ENCODE measurements at places on chromosomes 1 and 21. TPM values are rescaled to one million over a fixed set of nuclear protein-coding genes. Genes with fewer than 3 reads are reported as not detected.

DNA sequence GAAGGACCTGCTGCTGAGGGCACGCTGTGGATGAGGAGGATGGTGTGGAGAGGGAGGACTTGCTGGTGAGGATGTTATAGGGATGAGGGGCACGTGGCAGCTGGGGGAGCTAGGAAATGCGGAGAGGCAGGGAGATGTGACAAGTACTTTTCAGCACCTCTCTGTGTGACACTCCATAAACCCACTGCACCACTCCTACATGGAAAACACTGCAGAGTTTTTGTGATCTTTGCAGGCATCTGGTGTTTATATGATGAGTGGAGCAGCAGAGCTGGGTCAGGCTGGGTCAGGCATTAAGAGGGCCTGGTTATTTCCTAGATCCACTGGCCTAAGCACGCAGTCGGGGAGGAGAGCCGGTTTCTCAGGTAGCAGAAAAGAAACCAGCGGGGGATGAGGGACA lies 167.3 kb upstream of the COA6 start:
- H3K27me3 ChIP-seq, result no peaks in the 10 kb centered on the region
- no peak overlapping the region for H3K27ac ChIP-seq
- no peak for DNase-seq
- no peak overlapping the region for H3K4me3 ChIP-seq
- no peaks in the 10 kb centered on the region for H3K36me3 ChIP-seq

- H3K4me1 ChIP-seq, result peaks cover 3% of the 10 kb centered on the region
- H3K4me3 ChIP-seq, result no peak overlapping the region
- DNase-seq, result no peak
- no peak overlapping the region for H3K27ac ChIP-seq
- no peaks in the 10 kb centered on the region for H3K27me3 ChIP-seq
- no peaks in the 10 kb centered on the region for H3K36me3 ChIP-seq
These were observed 438.1 kb downstream of the LMO4 start for GRCh38 chr1:87766737-87767136.

GRCh38 chr1:247472035-247472434 lies 14.1 kb upstream of the OR2B11 start:
- no peaks in the 10 kb centered on the region for H3K4me1 ChIP-seq
- H3K36me3 ChIP-seq, result no peaks in the 10 kb centered on the region
- no peaks in the 10 kb centered on the region for H3K27me3 ChIP-seq
- no peak overlapping the region for H3K27ac ChIP-seq

DNA sequence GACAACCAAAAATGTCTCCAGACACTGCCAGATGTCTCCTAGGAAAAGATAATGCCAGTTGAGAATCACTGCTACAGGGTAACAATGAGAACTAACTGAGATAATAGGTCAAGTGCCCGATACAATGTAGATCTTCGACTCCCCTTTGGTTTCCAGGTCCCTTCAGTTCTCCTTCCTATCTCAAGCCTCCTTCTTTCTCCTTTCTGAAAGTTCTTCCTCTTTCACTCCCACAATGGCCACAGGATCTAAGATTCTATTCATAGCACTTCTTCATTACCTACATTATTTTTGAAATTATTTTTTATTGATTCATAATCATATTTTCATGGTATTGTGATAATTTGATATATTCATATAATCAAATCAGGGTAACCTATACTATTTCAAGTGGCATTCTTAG lies 6.3 kb downstream of the PFDN2 start:
- DNase-seq, result no peak
- H3K4me1 ChIP-seq, result peaks cover 21% of the 10 kb centered on the region
- H3K36me3 ChIP-seq, result peaks cover 14% of the 10 kb centered on the region
- H3K27ac ChIP-seq, result no peak overlapping the region
- no peaks in the 10 kb centered on the region for H3K27me3 ChIP-seq

GRCh38 chr21:37429356-37429755 lies 62.8 kb downstream of the DYRK1A start:
- H3K4me1 ChIP-seq, result peaks cover 23% of the 10 kb centered on the region
- no peaks in the 10 kb centered on the region for H3K27me3 ChIP-seq
- no peak overlapping the region for H3K27ac ChIP-seq
- peaks cover 7% of the 10 kb centered on the region for H3K36me3 ChIP-seq
- no peak for DNase-seq

GRCh38 chr1:225820522-225821120 lies 10.7 kb downstream of the EPHX1 start:
- DNase-seq, result no peak
- no peaks in the 10 kb centered on the region for H3K27me3 ChIP-seq
- H3K27ac ChIP-seq, result no peak overlapping the region
- no peak overlapping the region for H3K4me3 ChIP-seq
- H3K36me3 ChIP-seq, result no peaks in the 10 kb centered on the region
- peaks cover 42% of the 10 kb centered on the region for H3K4me1 ChIP-seq

DNA sequence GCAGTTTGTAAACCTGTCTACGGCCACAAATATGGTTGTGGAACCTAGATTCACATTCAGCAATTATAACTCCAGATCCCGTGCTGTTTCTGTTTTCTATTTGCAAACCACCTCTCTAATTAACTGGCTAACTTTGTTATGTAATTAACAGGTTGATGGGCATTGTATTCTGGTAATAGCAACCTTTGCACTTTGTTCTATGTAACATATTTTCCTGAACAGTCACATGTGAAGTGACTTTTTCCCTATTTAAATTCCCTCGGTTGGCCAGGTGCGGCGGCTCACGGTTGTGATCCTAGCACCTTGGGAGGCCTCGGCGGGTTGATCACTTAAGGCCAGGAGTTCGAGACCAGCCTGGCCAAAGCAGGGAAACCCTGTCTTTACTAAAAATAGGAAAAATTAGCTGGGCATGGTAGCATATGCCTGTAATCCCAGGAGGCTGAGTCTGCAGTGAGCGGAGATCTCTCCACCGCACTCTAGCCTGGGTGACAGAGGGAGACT lies 1.4 kb downstream of the ACADM start:
- DNase-seq, result no peak
- no peak overlapping the region for H3K27ac ChIP-seq
- no peaks in the 10 kb centered on the region for H3K36me3 ChIP-seq
- peaks cover 30% of the 10 kb centered on the region for H3K4me1 ChIP-seq

GRCh38 chr1:155195201-155196102 lies 12.2 kb downstream of the THBS3 start:
- H3K27ac ChIP-seq, result peak overlapping the region; percentile 89
- no peak for DNase-seq
- H3K27me3 ChIP-seq, result no peaks in the 10 kb centered on the region

GRCh38 chr1:243244432-243244841 lies 10.6 kb downstream of the CEP170 start:
- no peaks in the 10 kb centered on the region for H3K36me3 ChIP-seq
- H3K4me1 ChIP-seq, result peaks cover 3% of the 10 kb centered on the region
- no peak overlapping the region for H3K4me3 ChIP-seq
- no peak for DNase-seq

- no peak overlapping the region for H3K27ac ChIP-seq
- no peaks in the 10 kb centered on the region for H3K27me3 ChIP-seq
- no peaks in the 10 kb centered on the region for H3K36me3 ChIP-seq
- no peak for DNase-seq
These were observed 46.6 kb downstream of the HIVEP3 start for GRCh38 chr1:41872074-41872473.

DNA sequence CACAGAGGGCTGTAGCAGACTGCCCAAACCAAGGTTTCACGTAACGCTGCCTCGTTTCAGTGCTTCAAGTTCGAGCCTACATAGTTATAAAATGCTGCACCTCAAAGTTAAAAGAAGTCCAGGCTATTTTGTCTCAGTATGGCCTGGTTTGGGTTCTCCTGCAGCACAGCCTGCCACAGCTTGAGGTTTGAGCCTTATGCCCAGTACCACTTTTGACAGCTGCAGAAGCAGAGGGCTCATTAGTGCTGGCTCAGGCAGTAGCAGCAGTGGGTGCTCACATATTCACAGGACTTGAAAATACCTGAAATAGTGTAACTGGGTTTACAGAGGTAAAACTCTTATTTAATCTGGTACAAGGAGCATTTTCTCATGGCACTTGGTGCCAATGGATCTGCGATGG lies 15.3 kb downstream of the SPATA46 start:
- no peaks in the 10 kb centered on the region for H3K27me3 ChIP-seq
- DNase-seq, result no peak
- H3K4me1 ChIP-seq, result peaks cover under 1% of the 10 kb centered on the region
- H3K36me3 ChIP-seq, result no peaks in the 10 kb centered on the region
- H3K4me3 ChIP-seq, result no peak overlapping the region

GRCh38 chr1:161111117-161111516 lies 6.7 kb downstream of the PFDN2 start:
- H3K4me1 ChIP-seq, result peaks cover 17% of the 10 kb centered on the region
- no peak for DNase-seq
- peaks cover 14% of the 10 kb centered on the region for H3K36me3 ChIP-seq
- H3K27me3 ChIP-seq, result no peaks in the 10 kb centered on the region
- no peak overlapping the region for H3K27ac ChIP-seq

GRCh38 chr1:43381612-43382011 lies 8.0 kb downstream of the MED8 start:
- H3K27ac ChIP-seq, result no peak overlapping the region
- H3K4me3 ChIP-seq, result no peak overlapping the region
- peaks cover 46% of the 10 kb centered on the region for H3K36me3 ChIP-seq
- H3K27me3 ChIP-seq, result no peaks in the 10 kb centered on the region

GRCh38 chr1:205770618-205771017 lies 4.7 kb downstream of the RAB29 start:
- H3K4me1 ChIP-seq, result peaks cover 12% of the 10 kb centered on the region
- peaks cover 7% of the 10 kb centered on the region for H3K36me3 ChIP-seq
- no peak overlapping the region for H3K4me3 ChIP-seq

DNA sequence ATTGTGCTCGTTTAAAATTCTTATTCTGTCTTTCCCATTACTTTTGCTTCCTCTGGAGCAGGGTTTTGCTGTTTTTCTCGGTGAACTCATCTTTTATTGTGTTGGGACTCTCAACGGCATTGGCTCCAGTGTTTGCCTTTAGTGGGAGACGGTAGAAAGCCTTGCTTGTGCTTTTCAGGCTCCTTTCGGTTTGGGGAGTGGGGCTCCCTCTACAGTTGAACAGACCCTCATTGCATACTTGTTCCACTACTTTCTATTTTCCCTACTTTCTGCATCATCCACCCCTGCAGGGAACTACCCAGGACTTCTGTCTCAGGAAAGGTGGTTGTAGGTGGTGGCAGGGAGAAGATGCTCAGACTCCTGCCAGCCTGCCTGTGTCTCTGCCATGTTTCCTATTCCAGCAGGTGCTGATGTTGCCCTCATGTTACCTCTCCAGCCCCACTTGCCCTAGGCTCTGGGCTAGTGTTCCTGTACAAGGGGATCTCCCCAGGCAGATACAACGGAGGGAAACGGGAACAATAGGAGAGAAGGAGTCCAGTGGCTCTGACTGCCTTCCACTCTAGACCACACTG lies 68.5 kb upstream of the ZBTB18 start:
- no peaks in the 10 kb centered on the region for H3K27me3 ChIP-seq
- H3K4me1 ChIP-seq, result no peaks in the 10 kb centered on the region
- no peak overlapping the region for H3K27ac ChIP-seq
- H3K36me3 ChIP-seq, result no peaks in the 10 kb centered on the region
- no peak overlapping the region for H3K4me3 ChIP-seq

GRCh38 chr1:232925421-232926220 lies 24.8 kb upstream of the NTPCR start:
- H3K36me3 ChIP-seq, result no peaks in the 10 kb centered on the region
- no peaks in the 10 kb centered on the region for H3K4me1 ChIP-seq
- H3K27ac ChIP-seq, result no peak overlapping the region
- no peak for DNase-seq
- no peaks in the 10 kb centered on the region for H3K27me3 ChIP-seq

DNA sequence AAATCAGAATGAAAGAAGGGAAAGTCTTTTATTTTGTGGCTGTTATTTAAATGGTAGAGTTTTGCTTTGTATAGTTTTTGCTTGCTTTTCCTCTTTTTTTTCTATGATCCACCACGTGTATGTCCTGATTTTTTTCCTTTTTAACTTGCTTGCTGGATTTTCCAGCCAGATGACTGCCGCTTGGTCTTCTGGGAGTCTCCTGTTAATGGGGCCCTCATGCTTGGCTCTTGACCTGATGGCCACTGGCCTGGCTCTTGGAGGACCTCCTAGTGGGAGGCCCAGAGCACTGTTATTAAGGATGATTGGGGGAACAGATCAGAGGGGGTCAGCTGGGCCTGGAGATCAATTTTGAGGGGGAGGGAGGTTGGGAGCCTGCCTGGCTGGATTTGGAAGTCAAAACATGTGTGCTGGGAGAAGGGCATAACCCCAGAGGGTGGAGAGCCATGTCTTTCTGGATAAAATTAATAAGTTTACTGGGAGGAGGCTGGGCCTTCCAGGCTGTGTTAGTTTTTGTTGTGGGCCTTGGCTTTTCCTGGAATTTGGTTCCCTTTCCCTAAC lies 1.2 kb downstream of the FGGY start:
- DNase-seq, result no peak
- no peaks in the 10 kb centered on the region for H3K27me3 ChIP-seq
- peaks cover 29% of the 10 kb centered on the region for H3K4me1 ChIP-seq
- peak overlapping the region; percentile 95 for H3K27ac ChIP-seq
- H3K4me3 ChIP-seq, result no peak overlapping the region

GRCh38 chr1:2093636-2094035 lies 43.4 kb downstream of the PRKCZ start:
- H3K27ac ChIP-seq, result no peak overlapping the region
- no peaks in the 10 kb centered on the region for H3K4me1 ChIP-seq
- H3K27me3 ChIP-seq, result no peaks in the 10 kb centered on the region
- H3K4me3 ChIP-seq, result no peak overlapping the region

- H3K27ac ChIP-seq, result peak overlapping the region; percentile 18
- H3K4me1 ChIP-seq, result peaks cover 17% of the 10 kb centered on the region
- no peaks in the 10 kb centered on the region for H3K27me3 ChIP-seq
- no peak overlapping the region for H3K4me3 ChIP-seq
- no peak for DNase-seq
These were observed 80.4 kb upstream of the GCLM start for GRCh38 chr1:93989601-93990000.

DNA sequence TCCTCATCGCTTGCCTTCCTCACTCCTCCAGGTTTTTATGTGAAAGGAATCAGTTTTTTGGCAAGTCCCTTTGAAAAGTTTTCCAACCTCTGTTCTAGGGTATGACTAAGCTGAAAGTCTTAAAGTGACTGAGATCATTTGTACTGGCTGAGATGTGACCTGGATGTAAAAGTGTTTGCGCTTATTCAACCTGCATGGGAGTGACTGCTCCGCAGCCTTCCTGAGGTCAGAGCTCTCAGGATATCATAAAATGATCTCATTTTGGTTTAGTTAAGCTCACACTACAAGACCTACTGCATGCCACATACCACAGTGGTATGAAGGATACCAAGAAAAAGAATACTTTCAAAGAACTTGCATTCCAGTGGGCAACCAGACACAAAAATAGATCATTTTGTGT lies 29.8 kb upstream of the TADA1 start:
- H3K27me3 ChIP-seq, result no peaks in the 10 kb centered on the region
- H3K4me1 ChIP-seq, result no peaks in the 10 kb centered on the region
- H3K4me3 ChIP-seq, result no peak overlapping the region
- no peaks in the 10 kb centered on the region for H3K36me3 ChIP-seq
- no peak overlapping the region for H3K27ac ChIP-seq

- H3K4me3 ChIP-seq, result peak overlapping the region; percentile 46
- H3K4me1 ChIP-seq, result peaks cover 28% of the 10 kb centered on the region
- DNase-seq, result no peak
- H3K27me3 ChIP-seq, result peaks cover 79% of the 10 kb centered on the region
- H3K27ac ChIP-seq, result no peak overlapping the region
These were observed 665 bp downstream of the DAB1 start for GRCh38 chr1:57423135-57423655.

GRCh38 chr1:33719326-33719725 lies 144.6 kb upstream of the HMGB4 start:
- no peaks in the 10 kb centered on the region for H3K4me1 ChIP-seq
- H3K27ac ChIP-seq, result no peak overlapping the region
- peak; percentile 24 for DNase-seq

PSMB4 gene
- total RNA-seq, result 251 TPM

BTF3L4 gene
- total RNA-seq, result 58.1 TPM

TMEM82 gene
- total RNA-seq, result not detected

KPRP gene
- total RNA-seq, result 136 TPM

PADI2 gene
- total RNA-seq, result 27.2 TPM

SNIP1 gene
- total RNA-seq, result 14.6 TPM

OTUD3 gene
- total RNA-seq, result 11.3 TPM

MIS18A gene
- total RNA-seq, result 7.1 TPM

MYOG gene
- not detected for total RNA-seq

PTPRF gene
- 324 TPM for total RNA-seq

Measured in suprapubic skin (tissue), 4 donors.